Fibroblast of mammary gland (primary cell): ENCODE measurements at places on chromosomes 1 and 21.
A peak's percentile ranks its signal among the peaks of the same experiment; 100 is the strongest.

DNA sequence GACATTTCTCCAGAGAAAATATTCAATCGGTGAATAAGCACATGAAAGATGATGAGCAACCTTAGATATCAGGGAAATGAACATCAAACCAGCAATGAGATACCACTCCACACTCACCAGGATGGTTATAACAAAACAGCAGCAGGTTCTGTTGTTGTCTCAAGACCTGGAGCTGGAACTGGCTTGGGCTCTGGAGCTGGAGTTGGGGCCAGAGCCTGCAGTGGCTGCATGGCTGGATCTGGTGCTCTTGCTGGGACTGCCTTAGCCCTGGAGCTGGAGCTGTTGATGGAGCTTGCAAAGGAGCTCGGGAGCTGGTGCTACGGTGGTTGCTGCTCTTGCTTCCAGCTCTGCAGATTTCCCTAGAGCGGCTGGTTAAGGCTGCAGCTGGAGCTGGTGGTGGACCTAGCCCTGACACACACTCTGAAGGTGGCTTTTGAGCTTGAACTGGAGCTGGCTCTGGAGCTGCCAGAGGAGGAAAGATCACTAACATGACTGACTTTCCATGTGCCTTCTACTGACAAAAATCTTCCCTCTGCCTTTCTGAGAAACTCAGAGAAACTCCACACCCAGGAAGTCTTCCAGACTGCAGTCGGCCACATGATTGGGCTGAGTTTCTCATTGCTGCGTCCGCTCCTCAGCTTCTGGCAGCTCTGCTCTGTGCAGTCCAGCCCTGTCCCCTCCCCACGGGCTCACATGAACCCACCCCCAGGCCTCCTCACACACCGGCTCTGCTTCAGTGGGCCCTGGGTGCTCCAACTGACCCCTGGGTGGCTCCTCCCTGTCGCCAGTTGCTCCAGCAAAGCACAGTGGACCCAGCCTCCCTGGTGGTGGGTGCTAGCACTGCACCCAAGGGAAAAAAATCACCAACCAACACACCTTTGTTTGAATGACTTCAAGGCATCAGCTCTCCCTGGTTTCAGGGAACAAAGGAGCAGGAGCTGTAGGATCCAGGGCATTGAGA lies 139.1 kb upstream of the FMN2 start:
- DNase-seq = peak; percentile 10

DNA sequence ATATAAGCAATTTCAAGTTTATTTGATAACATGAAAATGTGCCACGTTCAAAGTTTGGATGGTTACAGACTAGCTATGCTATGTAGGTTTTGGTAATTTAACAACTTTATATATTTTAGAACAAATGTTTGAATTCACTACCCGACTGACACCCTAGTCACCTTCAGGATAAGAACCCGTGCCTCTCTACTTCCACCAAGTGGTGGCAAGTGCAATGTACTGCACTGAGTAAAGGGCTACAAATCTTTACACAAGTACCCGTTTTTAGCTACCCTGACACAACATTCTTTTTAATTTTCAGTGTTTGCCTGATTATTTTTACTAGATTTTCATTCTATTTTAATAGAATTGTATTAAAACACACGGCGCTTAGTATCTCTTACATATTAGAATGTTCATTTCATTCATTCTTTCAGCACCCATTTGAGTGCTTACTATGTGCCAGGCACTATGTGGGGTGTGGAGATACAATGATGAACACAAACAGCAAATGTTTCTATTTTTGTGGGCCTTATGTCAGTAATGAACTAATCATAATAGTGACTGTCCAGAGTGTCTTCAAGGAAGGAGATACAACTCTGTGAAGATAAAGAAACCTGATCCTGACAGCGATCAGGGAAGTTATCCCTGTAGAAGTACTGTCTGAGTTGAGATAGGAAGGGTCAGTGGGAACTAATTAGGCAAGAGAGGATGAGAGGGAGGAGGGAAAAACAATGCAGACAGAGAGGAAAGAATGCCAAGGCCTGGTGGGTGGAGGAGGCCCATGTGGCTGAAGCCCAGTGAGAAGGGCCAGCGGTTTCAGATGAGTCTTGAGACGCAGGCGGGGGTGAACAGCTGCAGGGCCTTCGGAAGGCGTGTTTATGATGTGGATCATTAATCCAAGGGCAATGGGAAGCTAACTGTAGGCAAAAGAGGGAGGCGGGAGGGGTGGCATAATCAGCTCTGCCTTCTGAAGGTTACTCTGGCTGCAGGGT lies 3.8 kb downstream of the LCA5L start:
- peak; percentile 64 for DNase-seq

DNA sequence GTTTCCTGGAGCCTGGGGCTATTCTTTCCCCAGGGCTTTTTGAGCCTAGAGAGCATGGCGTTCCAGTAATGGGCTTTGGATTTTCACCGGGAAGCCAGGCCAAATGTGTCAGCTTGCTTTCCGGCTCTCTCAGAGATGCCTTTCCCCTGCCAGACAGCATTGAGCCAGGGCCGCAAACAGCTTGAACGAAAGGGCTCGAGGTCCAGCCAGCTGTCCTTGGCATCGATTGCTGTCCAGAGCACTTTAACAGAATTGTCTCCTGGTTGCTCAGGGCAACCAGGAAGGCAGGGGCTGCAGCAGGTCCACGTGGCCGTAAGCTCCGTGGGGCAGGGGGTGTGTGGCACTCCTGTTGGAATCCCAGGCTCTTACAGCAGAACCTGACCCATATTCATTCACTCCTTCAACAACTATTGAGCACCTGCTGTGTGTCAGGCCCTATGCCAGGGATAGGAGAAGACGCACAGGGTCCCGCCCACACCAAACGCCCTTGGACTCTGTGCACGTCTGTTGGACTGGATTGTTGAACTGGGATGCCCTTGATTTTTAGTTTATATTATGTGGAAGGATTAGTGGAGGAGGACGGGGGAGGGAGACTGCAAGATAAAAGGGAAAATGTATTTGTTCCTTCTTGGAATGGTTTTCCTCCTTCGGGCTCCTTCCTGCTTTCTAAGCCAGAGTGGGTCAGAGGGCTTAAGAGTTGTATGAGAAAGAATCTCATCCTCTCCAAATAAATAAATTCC lies 38.7 kb upstream of the EFHD2 start:
- DNase-seq = no peak

DNA sequence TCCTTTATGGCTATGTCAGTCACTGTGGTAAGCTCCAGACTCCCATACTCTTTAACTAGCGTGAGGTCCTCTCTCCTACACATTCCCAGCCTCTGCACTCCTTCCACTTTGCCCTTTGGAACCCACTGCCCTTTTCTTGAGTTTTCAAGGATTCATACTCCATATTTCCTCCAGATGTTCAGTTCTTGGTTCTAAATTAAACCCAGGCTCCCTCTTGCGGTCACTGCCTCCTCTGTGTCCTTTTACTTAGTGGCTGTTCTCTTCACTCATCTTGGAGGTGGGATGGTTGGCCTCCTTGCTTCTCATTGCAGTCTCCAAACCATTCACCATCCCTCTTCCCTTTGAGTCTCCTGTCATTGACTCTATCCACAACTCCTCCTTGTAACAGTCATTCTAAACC lies 208.1 kb downstream of the TGFB2 start:
- DNase-seq = peak; percentile 66

DNA sequence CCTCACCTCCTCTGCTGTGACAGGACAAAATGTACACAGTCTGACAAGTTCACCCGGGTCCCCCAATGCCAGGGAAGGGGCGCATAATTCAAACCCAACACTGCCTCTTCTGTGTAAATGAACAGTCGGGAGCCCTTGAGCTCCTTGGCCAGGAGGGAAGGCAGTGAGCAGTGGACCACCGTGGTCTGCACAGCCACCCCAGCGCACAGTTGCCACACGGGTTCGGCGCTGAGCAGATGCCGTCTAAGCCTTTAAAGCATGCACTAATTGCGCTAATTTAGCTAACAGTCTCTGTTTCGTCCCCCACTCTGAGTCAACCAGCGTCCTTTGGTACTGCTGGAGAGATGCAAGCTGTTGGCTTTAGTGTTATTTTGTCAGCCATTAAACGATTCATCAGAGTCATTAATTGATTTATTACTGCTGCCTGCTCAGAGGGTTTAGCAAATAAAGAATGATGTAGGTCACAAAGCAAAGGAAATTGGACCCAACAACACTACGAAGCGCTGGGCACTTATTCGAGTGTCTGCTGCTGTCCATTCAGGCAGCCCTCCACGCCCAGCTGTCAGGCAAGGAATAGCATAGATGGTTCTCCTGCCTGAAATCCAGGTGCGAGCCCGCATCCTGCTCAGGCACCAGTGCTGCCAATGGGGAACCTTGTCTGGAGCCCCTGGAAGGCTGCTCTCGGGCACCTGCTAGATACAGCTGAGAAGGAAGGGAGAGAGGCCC lies 91.5 kb downstream of the MRPL37 start:
- no peak for DNase-seq

DNA sequence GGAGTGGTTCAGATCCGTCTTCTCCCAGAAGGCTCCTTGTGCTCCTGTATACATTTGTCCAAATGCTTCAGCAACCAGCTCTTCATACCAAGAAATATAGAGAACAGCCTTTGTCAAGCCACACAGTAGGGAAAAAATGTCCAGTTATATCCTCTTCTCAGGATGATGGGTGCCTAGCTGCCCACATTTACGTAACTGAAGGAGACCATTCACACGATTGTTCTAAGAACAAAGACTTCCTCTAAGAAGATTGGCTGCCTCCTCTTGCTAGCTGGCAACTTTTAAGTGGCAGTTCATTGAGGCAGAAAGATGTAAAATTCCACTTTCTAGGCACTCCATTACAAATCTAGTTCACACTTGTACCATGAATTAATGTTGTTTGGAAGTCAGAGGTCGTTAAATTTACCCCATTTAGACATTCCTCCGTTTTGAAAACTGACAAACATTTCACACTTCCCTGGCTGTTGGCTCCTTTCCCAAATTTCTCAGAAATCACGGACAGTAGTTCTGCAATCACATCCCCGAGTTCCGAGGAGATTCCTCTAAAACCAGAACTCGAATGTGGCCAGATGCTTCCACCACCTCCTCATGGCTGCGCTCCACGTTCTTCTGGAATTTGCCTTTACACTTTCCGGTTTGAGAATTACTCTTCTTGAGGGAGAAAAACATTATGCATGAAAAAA lies 45.6 kb upstream of the CSF1 start:
- DNase-seq = peak; percentile 75

- no peak for DNase-seq
Measured at GRCh38 chr1:216926720-216927510, 203.7 kb upstream of the ESRRG start.
